ENCODE measurements at places on chromosomes 16 and 17. TPM values are rescaled to one million over a fixed set of nuclear protein-coding genes. Genes with fewer than 3 reads are reported as not detected.

GRCh38 chr17:32596628-32597027, 109.8 kb downstream of the CDK5R1 start:
- no peak for DNase-seq

- DNase-seq = no peak
Measured at GRCh38 chr16:66658143-66658859, 38.2 kb downstream of the CMTM4 start.

DNA sequence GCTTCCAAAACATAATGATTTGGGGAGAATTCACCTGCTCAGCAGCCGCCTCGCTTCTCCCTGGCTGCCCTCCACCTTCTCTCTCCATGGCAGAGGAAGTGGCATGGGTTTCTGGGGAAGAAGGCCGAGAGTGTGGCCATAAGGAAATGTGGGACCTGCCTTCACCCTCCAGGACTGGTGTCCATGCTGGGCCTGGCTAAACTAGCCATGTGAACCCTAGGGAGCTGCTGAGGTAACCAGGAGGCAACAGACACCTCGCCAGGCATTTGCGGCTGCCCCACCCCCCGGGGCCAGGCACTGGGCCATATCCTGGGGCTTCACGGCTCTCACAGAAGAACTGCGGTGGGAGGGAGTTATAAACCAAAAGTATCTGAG, 9.9 kb upstream of the CMTM4 start:
- DNase-seq = no peak

GRCh38 chr16:25064937-25065336, 46.6 kb upstream of the LCMT1 start:
- peak; percentile 67 for DNase-seq

- peak; percentile 67 for DNase-seq
Measured at GRCh38 chr16:5056352-5056751, 9.4 kb downstream of the C16orf89 start.

GRCh38 chr16:72924927-72925630, 122.8 kb downstream of the ZFHX3 start:
- DNase-seq = peak; percentile 86

- no peak for DNase-seq
Measured at GRCh38 chr17:76137351-76138233, 3.5 kb downstream of the FOXJ1 start.

DNA sequence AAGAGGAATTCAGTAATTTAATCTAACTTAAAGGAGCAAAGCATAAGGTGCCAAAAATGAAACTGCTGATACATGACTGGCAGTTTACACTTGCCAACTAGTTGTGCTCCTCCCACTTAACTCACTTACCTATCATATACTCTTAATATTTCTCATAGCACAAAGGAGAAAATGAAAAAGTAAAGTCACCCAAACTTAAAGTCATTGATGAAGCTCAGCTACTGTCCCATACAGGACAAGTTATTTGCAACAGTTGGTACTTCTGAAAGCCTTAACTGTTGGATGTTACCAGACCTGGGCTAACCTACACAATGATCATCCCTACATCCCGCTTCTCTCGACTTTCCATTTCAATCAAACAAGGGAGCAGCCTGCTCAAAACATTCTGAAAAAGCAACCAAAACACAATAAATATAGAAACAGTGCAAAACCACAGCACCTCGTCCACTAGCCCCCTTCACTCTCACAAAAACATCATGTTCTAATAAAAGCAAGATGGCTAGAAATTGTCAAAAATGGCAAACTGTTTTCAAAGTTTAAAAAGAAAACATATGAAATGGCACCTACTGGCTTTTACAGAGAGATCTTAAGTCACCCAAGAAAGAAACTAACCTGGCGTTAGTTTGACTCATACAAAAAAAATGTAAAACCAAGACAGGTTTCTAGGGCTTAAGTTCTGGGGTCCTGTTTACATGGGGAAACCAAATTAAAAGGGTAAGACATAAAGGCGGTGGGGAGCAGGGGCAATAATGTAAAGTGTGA, 868 bp downstream of the MED13 start:
- DNase-seq = no peak

- peak; percentile 74 for DNase-seq
Measured at GRCh38 chr17:58337600-58338453, 9.2 kb upstream of the TSPOAP1 start.

KCNJ18 gene
- total RNA-seq = not detected

TIMM22 gene
- 0.29 TPM for total RNA-seq

MILR1 gene
- total RNA-seq = not detected

ADAMTS18 gene
- total RNA-seq = 0.55 TPM

SOX8 gene
- 0.45 TPM for total RNA-seq

DCAF7 gene
- total RNA-seq = 45.5 TPM

Data from stomach (tissue), 19 donors.